ENCODE measurements at places on chromosomes 11 and 22. TPM values are rescaled to one million over a fixed set of nuclear protein-coding genes. Genes with fewer than 3 reads are reported as not detected.

- peak; percentile 51 for DNase-seq
Measured at GRCh38 chr22:26756675-26757293, 99.4 kb downstream of the MIAT start.

GRCh38 chr11:85391141-85391540 is 236.0 kb downstream of the DLG2 start:
- no peak for DNase-seq

DNA sequence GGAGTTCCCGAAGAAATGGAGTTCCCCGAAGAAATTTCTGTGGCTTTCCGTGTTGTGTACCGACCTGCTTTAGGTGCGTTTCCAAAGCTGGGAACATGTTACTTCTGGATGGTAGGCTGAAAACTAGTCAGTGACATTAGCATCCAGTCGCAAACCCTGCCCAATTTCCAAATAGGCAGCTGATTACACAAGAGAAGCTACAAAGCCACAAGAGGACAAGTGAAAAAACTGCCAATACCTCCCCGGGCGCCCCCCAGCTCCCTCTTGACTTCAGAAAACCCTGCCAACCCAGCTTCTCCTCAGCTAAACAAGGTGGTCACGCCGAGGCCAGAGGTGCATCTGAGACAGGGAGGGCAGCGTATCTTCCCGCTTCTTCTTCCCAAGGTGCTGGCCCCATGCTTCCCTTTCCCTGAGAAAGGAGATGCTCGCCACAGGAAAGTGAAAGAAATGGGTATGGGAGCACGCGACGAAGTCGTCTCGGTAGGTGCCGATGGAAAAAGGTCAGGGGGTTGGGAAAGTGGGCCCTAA is 551 bp downstream of the AGBL2 start:
- no peak for DNase-seq

Gene MYOD1
- not detected for total RNA-seq

Gene KCNK7
- 0.31 TPM for total RNA-seq
